Hematopoietic multipotent progenitor cell (in vitro differentiated cells): ENCODE measurements at places on chromosomes 5 and 9. TPM values are rescaled to one million over a fixed set of nuclear protein-coding genes. Genes with fewer than 3 reads are reported as not detected.

PCDHGB4 gene
- 1.6 TPM for total RNA-seq

CXXC5 gene
- 317 TPM for total RNA-seq

DNA sequence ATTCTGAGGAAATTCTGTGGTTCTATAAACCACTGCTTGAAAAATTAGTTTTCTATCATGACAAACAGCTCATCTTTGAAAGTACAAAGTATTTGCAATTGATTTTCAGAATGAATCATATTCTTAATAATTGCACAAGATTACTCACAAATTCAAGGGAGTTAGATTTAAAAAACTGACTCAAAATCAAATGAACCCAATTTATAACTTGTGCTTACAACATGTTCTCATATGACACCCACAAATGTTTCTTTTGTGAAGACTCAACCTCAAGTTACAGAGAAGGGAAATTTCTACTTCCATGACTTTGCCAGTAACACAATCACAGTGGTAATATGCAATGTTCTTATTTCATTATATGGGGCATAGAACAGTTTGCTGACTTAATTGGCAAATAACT is 272.0 kb upstream of the ACTBL2 start:
- no peak for DNase-seq

DNA sequence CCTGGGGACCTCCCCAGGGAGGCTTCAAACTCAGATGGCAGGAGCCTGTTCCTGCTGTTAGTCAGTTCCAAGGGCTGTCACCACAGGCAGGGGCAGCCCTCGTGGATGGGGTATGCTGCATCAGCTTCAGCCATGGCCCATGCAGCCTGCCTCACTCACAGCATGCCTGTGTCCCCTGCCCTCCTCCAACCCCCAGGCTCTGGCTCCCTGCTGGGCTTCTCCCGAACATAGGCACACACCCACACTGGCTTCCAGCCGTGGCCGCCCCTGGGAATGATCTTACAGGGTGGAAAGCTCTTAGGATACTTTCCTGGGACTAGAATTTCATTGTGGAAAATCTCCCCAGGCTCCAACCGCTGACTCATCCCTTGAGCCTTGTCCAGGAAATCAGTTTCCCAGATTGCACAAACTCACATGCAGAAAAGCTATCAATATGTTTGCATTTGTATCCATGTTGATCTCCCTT is 163.8 kb downstream of the SEC61B start:
- no peak for DNase-seq

CDX1 gene
- not detected for total RNA-seq

KIF4B gene
- not detected for total RNA-seq

DNA sequence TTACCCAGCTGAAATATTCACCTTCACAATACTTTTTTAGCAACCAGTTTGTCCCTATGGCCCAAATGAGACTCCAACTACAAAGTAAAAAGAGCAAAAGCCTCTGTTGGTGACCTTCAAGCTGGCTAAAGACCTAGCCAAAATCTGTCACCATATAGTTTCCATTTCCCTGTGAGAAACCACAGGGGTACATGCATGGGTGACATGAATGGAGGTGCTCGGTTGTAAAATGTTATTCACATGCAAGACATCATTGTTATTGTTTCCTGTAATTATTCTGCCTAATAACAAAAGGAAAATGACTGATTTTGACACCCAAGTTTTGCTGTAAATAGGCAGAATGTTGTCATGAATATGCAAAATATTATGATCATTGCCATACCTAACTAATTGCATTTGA is 285.3 kb downstream of the ZNF608 start:
- no peak for DNase-seq

- DNase-seq, result no peak
Measured at GRCh38 chr5:179437341-179438001, 92.2 kb upstream of the ADAMTS2 start.
